Activated CD4-positive, alpha-beta T cell treated with anti-CD3 and anti-CD28 coated beads, Interleukin-2, amount 50 U/mL, for 48 hours (primary cell): ENCODE measurements at places on chromosomes 12 and 14.

DNA sequence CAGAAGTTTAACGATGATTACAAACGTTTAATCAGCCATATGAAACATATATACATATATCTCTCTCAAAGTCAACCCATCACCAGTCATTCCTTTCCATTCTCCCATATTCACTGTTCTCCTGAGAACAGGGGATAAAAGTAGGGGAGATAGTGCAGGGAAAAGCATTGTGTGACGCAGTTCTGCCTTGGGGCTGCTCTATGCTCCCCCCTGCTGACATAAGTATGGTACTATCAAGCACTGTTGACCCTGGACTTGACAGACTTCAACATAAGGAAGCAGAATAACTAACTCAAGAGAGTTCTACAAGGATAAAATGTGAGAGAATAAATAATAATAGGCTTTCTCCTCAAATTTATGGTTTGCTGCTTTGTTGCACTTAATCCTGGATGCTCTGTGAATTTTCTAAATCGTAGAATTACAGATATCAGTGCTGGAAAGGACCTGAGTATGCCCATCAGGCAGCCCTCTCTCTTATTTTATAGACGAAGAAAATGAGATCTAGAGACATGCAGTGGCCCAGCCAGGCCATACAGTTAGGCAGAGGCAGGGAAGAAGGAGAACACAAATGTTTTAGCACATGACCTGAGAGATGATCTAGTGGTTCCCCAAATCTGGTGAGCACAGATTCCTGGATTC is 87.2 kb downstream of the SCN8A start:
- DNase-seq = peak; percentile 10

DNA sequence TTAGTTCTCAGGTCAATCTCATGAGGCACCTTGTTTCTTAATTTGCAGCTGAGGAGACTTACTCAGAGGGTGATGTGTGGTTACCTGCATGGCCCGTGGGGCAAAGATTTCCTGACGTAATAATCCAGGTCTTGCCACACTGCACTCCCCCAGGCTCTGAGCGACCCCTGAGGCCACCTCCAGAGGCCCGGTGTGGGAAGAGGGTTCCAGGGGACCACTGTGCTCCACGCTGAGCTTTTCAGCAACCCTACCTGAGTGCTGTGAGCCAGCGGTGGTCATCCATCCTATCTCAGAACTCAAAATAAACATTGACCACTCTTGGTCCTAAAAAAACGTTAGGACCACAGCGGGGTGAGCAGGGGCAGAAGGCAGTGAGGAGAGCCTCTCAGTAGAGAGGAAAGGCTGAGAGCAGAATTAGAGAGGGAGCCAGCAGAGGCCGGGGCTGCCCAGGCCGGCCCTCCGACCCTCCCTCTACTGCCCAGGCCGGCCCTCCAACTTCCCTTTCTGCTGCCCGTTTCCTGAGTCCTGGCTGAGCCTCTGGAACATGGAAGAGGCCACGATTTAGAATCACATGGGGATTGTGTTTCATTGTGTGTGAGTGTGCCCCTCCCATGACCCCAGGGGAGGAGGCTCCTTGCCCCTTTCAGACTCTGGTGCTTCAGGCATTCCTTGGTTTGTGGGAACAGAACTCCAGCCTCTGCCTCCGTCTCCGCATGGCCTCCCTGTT is 188.2 kb upstream of the DIO3 start:
- no peak for DNase-seq

GRCh38 chr12:89787763-89788162 is 79.1 kb upstream of the ATP2B1 start:
- no peak for DNase-seq

- DNase-seq = no peak
Measured at GRCh38 chr12:51407604-51408003, 16.4 kb upstream of the GALNT6 start.

DNA sequence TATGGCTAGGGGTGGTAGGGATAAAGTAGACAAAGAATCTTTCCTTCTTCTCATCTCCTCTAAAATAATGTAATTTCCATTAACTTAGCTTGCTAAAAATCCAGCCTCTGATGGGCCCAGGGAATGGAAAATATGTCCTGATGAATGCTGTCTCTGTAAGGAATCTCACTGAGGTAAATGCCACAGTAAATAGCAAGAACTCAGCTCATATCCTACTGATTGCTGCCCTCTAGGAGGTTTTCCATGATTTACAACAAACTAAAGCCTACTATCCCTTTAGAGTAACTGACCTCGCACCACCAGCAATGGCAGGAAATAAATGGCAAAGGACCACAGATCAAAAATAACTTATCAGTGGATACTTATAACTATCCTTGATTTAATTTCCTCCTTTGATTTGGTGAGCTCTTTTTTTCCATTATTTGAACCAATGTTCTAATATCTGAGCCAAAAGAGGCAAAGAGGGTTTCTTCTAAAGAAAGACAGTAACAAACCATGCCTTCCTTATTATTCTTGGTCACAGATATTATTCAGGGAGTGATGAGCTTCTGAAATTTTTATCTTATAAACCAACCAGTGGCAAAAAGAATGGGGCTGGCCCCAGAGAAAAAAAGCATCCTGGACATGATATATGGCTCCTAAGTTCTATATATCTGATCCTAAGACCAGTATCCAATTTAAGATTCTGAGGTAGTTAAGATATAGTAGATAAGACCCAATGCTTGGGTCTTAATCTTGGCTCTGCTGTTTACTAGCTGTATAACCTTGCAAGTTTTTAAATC is 43.8 kb downstream of the SENP1 start:
- no peak for DNase-seq

DNA sequence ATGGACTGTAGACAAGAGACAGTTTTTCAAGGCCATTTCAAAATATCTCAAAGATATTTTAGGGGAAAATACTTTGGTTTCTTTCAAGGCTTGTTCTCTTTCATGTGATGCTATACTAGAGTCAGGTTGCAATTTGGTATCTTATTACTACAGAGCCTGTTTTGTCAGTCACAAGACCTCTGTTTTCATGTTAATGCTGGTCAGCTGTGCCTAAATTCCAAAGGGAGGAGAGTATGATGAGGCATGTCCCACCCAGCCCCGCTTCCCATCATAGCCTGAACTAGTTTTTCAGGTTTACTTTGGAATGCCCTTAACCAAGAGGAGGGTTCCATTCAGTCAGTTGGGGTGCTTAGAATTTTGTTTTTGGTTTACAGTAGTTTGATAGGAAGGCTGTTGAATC is 52.6 kb downstream of the GPHB5 start:
- no peak for DNase-seq
